ENCODE measurements at places on chromosomes 2 and 18. TPM values are rescaled to one million over a fixed set of nuclear protein-coding genes. Genes with fewer than 3 reads are reported as not detected.

The CRYBA2 gene
- total RNA-seq = not detected

The VIT gene
- total RNA-seq = 23.1 TPM

The SAG gene
- total RNA-seq = not detected

The MC5R gene
- not detected for total RNA-seq

The MC2R gene
- not detected for total RNA-seq

The CREG2 gene
- total RNA-seq = 0.92 TPM

GRCh38 chr2:27839022-27839618, 51.1 kb downstream of the RBKS start:
- no peak for DNase-seq

DNA sequence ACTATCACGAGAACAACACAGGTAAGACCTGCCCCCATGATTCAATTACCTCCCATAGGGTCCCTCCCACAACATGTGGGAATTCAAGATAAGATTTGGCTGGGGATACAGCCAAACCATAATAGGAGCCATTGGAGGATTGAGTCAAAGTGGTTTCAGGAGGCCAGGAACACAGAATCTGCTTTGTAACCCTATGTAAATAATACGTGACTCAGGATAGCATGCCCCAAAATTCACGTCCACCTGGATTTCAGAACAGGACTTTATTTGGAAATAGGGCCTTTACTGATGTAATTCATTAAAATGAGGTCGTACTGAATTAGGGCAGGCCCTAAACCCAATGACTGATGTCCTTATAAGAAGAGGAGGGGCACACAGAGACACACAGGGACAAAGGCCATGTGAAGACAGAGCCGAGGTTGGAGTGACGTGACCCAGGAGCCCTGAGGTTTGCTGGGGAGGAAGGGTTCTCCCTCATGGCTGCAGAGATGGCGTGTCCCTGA, 16.0 kb upstream of the CNDP2 start:
- DNase-seq = no peak

DNA sequence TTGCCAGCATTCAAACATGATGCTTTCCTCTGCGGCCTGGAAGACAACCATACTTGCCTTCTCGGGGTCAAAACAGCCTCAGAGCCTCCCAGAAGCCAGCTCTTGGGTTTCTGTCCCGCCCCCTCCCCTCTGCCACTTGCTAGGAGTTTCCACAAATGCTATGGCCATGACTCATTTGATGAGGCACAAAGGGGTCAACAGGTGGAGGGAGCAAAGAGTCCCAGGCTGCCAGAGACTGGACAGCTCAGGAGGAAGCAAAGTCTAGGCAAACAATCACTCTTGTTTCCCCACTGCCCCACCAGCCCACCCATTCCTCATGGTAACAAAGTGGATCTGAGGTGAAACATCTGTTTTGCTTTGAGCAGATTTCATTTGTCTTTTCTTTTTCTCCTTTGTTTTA, 551.1 kb downstream of the TNS1 start:
- DNase-seq = no peak

DNA sequence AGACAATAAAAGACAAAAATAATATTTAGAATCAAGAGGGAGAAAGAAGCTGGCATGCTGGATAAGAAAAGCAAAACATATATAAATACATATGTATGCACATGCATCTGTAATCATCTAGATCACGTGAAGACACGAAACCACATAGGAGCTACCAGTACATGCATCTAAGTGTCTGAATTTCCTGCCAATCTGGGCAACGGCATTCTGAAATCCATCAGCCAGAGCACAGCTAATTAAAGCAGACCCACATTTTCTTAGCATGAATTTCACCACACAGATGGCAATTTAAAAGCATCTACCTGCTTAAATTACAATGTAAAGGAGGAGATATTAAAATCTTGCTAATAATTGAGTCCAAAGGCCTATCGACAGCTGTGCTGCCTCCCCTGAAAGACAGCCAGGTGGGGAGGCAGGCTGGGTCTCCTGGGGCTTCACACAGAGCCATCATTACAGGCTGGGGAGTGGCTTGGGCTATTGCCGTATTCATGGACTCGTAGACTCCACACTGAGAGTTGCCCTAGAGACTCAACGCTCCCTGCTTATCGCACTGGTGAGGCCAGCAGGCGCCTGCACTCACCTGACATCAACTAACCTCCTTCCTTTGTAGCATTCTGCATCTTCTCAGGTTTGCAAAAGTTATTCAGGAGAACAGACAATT, 272.5 kb upstream of the PXDN start:
- DNase-seq = no peak

- peak; percentile 74 for DNase-seq
Observed at GRCh38 chr2:112958428-112959108, 19.2 kb upstream of the IL36G start.

GRCh38 chr2:44836916-44837315, 104.6 kb upstream of the SIX3 start:
- DNase-seq = no peak

- no peak for DNase-seq
Observed at GRCh38 chr2:240920783-240921231, 14.7 kb downstream of the CROCC2 start.

- no peak for DNase-seq
Observed at GRCh38 chr18:3468833-3469232, 18.9 kb downstream of the TGIF1 start.

DNA sequence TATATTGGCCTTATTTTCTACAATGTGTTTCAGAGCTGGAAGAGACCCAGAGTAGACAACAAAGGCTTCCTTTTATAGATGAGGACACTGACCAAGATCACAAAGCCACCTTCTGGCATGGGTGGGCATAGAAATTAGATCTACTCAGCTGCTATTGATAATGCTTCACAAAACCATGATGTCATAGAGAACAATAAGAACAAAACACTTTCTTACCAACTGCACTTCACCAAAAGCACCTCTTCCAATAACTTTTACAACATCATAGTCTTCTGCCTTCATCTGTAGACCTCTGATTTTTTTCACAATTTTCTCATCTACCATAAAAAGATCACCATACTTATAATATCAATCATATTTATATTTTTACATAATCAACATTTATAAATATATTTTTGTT, 58.1 kb downstream of the ROCK2 start:
- no peak for DNase-seq

GRCh38 chr18:3525870-3526420, 76.0 kb downstream of the TGIF1 start:
- DNase-seq = peak; percentile 59

DNA sequence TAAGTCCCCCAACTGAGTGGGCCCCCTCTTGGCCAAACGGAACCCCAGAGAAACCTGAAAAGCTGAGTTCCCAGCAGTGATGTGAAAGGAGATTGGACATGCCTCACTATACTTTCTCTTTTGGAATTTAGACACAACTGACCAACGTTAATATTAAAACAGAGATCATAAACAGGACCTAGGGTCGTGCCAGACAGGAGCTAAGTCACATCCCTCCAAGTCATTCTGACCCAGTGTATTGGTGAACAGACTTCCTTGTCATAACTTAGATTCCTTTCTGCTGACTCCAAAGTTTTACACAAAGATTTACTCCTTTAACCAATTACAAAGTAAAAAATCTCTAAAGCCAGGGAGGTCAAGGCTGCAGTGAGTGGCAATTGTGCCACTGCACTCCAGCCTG, 46.9 kb downstream of the UXS1 start:
- DNase-seq = no peak

DNA sequence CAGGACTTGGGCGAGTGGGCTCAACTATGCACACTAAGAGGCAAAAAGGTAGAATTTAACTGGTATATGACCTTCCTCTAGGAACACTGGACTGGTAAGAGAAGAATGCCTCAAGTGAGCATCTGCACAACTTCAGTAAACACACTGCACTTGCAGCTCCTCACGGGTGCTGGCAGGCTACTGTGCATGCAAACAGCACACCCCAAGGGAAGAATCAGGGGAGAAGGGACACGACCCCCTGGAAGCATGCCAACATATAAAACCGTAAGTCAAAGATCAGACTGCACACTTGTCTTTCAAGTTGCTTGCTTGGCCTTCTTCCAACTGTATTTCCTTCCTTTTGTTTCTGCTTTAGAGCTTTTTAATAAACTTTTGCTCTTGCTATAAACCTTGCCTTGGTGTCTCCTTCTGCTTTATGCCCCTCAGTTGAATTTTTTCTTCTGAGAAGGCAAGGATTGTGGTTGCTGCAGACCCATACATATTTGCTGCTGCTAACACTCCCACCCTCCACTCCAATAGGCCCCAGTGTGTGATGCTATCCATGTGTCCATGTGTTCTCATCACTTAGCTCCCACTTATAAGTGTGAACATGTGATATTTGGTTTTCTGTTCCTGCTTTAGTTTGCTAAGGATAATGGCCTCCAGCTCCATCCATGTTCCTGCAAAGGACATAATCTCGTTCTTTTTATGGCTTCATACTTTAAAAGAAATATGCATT, 263.7 kb upstream of the SPOPL start:
- peak; percentile 18 for DNase-seq

GRCh38 chr2:226909126-226909525, 73.3 kb downstream of the RHBDD1 start:
- DNase-seq = no peak

- no peak for DNase-seq
Observed at GRCh38 chr18:46621111-46621766, 35.8 kb downstream of the LOXHD1 start.

GRCh38 chr2:15693926-15694588, 102.4 kb downstream of the DDX1 start:
- peak; percentile 72 for DNase-seq

- no peak for DNase-seq
Observed at GRCh38 chr2:39546937-39547336, 109.9 kb upstream of the MAP4K3 start.

GRCh38 chr2:186460465-186460864, 25.6 kb upstream of the ZC3H15 start:
- peak; percentile 32 for DNase-seq

Data from tongue (tissue), 3 donors.